Activated T-cell treated with anti-CD3 and anti-CD28 coated beads, Interleukin-2, amount 50 U/mL, for 72 hours (primary cell): ENCODE measurements at places on chromosomes 4 and X.
A peak's percentile ranks its signal among the peaks of the same experiment; 100 is the strongest.

- H3K4me3 ChIP-seq: peak within 1 kb of the TSS; percentile 84
- peak; percentile 29 for DNase-seq
- peaks cover 23% of the 10 kb centered on the region for H3K4me1 ChIP-seq
- H3K27ac ChIP-seq: no peak within 1 kb of the TSS
- H3K36me3 ChIP-seq: peaks cover 2% of the 10 kb centered on the region
Measured at GRCh38 chr4:152935631-152936445, at the start of gene FHDC1. TSS of gene FHDC1 (plus strand) at chr4:152936323. CDS start at chr4:152943058, 6,735 bp downstream.

DNA sequence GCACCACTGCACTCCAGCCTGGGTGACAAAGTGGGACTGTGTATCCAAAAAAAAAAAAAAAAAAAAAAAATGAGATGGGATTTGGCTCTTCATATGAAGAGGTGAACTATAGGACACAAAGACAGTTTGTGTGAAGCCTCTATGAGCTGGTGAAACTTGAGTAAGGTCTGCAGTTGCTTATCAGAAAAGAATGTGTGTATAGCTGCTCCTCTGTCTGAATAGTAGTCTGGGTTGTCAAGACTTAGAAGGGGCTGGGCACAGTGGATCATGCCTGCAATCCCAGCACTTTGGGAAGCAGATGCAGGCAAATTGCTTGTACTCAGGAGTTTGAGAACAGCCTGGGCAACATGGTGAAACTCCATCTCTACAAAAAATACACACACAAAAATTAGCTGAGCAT is 82.8 kb downstream of the ARSF start:
- no peak overlapping the region for H3K27ac ChIP-seq
- no peak for DNase-seq
- no peaks in the 10 kb centered on the region for H3K27me3 ChIP-seq
- no peaks in the 10 kb centered on the region for H3K4me1 ChIP-seq
- H3K4me3 ChIP-seq: no peak overlapping the region
- no peaks in the 10 kb centered on the region for H3K36me3 ChIP-seq

DNA sequence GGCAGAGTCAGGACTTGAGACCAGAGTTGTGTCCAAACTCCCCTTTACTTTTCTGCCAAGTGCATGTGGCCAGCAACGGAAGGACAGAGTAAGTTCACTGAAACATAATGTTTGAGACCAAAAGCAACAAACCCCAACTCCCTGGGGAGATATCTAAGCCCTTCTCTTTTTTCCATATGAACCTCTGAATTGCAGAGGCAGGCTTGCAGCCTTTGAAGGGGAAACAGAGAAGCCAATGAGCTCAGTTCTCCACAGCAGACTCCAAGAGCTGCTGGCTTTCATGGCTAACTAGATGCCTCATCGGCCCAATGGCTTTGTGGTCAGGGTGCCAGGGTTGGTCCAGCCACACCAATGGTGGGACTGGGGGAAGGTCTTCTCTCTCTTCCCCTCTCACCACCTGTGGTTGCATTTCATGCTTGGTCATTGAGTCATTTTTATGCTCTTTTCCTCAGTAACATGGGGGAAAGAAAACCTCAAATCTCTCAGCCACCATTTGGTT is 34.0 kb downstream of the STARD8 start:
- peaks cover 20% of the 10 kb centered on the region for H3K4me1 ChIP-seq
- no peak overlapping the region for H3K27ac ChIP-seq
- peak; percentile 16 for DNase-seq
- no peaks in the 10 kb centered on the region for H3K36me3 ChIP-seq
- H3K27me3 ChIP-seq: peaks cover 29% of the 10 kb centered on the region

- H3K27me3 ChIP-seq: no peaks in the 10 kb centered on the region
- no peak for DNase-seq
- no peak overlapping the region for H3K27ac ChIP-seq
- H3K36me3 ChIP-seq: no peaks in the 10 kb centered on the region
Measured at GRCh38 chr4:41454423-41454822, 83.5 kb upstream of the LIMCH1 start.

GRCh38 chr4:650461-650860 is 23.6 kb downstream of the ATP5ME start:
- no peaks in the 10 kb centered on the region for H3K36me3 ChIP-seq
- no peaks in the 10 kb centered on the region for H3K27me3 ChIP-seq
- no peak overlapping the region for H3K27ac ChIP-seq
- no peak for DNase-seq
- H3K4me3 ChIP-seq: no peak overlapping the region

- H3K4me3 ChIP-seq: no peak overlapping the region
- no peak overlapping the region for H3K27ac ChIP-seq
- no peaks in the 10 kb centered on the region for H3K4me1 ChIP-seq
- no peak for DNase-seq
- H3K27me3 ChIP-seq: peaks cover 10% of the 10 kb centered on the region
Measured at GRCh38 chr4:101977076-101977475, 186.5 kb downstream of the BANK1 start.

- H3K27ac ChIP-seq: no peak overlapping the region
- no peak for DNase-seq
- H3K4me1 ChIP-seq: no peaks in the 10 kb centered on the region
- H3K36me3 ChIP-seq: no peaks in the 10 kb centered on the region
- H3K4me3 ChIP-seq: no peak overlapping the region
Measured at GRCh38 chr4:101870874-101871273, 80.3 kb downstream of the BANK1 start.

DNA sequence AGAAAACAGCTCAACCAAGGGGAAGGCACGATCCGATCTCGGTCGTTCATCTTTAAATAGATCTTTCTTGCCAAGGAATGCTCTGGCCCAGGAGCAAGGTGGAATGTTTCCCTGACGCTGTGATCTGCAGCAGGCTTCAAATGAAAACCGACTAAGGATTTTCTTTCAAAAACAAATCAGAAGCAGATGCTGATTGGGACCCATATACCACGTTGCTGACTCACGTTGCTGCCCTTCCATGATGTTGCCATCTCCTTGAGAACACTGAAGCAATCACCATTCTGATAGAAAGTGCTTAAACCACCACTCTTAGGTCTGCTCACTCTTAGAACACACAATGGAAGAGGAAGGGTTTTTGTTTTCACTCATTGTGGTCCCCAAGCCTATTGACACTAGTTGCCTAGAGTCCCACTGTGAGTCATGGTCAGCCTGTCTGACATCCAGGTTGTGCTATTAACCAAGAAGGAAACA is 26.1 kb downstream of the LAMTOR3 start:
- peak overlapping the region; percentile 40 for H3K27ac ChIP-seq
- H3K36me3 ChIP-seq: peaks cover 34% of the 10 kb centered on the region
- peak; percentile 59 for DNase-seq

- H3K4me1 ChIP-seq: no peaks in the 10 kb centered on the region
- H3K27ac ChIP-seq: no peak overlapping the region
- no peaks in the 10 kb centered on the region for H3K36me3 ChIP-seq
- no peak overlapping the region for H3K4me3 ChIP-seq
- DNase-seq: no peak
Measured at GRCh38 chr4:91064157-91064853, 937.1 kb downstream of the CCSER1 start.

DNA sequence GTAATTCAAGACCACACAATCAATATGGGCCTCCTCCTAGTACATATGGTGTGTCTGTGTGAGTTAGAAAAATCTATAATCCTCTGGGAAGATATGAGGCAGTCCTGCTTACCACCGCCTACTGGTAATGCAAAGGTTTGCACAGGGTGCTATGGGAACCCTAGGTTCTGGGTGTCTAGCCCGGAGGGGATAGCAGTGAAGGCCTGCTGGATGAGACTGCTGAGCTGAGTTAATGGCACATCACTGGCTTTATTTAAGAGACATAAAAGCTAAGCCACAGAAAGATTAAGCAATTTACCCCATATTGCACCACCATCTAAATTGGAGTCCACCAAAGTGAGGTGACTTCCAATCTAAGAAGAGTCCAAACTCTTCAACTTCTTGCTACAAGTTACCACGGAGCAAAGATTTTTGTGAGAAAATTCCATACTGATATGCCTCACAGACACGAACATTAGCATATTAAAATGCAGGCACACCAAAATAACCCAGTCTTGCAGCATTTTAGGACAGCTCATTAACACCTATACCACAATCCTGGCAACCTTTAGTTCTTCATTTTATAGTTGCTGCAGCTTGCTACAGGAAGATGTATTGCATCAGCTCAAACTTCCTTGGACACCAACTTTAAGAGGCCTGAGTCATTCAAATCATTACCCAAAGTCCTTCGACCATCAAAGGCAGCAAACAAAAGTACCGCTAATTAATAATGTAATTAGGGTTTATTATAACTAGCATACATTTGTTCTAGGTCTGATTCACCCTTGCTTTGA is 13.7 kb downstream of the DGKK start:
- no peaks in the 10 kb centered on the region for H3K36me3 ChIP-seq
- H3K27me3 ChIP-seq: peaks cover 56% of the 10 kb centered on the region
- no peak overlapping the region for H3K4me3 ChIP-seq
- H3K4me1 ChIP-seq: no peaks in the 10 kb centered on the region

- no peaks in the 10 kb centered on the region for H3K36me3 ChIP-seq
- peaks cover 8% of the 10 kb centered on the region for H3K27me3 ChIP-seq
- H3K27ac ChIP-seq: no peak overlapping the region
- no peak overlapping the region for H3K4me3 ChIP-seq
- DNase-seq: no peak
- H3K4me1 ChIP-seq: no peaks in the 10 kb centered on the region
Measured at GRCh38 chr4:114435116-114435515, 163.5 kb upstream of the UGT8 start.

- H3K27me3 ChIP-seq: peaks cover 11% of the 10 kb centered on the region
- no peak overlapping the region for H3K4me3 ChIP-seq
Measured at GRCh38 chr4:1471443-1472147, 65.4 kb upstream of the NKX1-1 start.

DNA sequence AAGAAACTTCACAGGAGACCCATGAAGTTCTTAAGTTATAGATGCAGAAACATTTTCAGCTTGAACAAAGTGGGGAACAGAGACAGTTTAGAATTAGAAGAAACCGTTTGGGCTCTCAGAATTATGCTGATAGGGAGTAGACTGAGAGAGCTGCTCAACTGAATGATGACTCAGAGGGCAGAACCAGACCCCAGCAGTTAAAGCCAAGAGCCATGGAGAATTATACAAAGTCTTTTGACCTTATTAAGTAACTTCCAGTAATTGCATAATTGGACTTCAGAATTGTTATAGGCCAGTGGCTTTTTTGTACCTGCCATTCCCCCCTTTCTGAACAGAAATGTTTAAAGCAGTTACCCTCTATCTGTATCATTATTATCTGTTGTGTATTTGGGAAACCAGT is 642.1 kb downstream of the CCSER1 start:
- H3K4me3 ChIP-seq: no peak overlapping the region
- no peaks in the 10 kb centered on the region for H3K4me1 ChIP-seq
- H3K27me3 ChIP-seq: no peaks in the 10 kb centered on the region
- H3K27ac ChIP-seq: no peak overlapping the region
- H3K36me3 ChIP-seq: no peaks in the 10 kb centered on the region

GRCh38 chr4:95050980-95051701 is 293.4 kb downstream of the BMPR1B start:
- no peak overlapping the region for H3K27ac ChIP-seq
- no peaks in the 10 kb centered on the region for H3K36me3 ChIP-seq
- H3K4me1 ChIP-seq: no peaks in the 10 kb centered on the region
- DNase-seq: no peak
- H3K4me3 ChIP-seq: no peak overlapping the region

- peaks cover 6% of the 10 kb centered on the region for H3K36me3 ChIP-seq
- H3K4me3 ChIP-seq: no peak overlapping the region
- no peak for DNase-seq
- H3K27me3 ChIP-seq: no peaks in the 10 kb centered on the region
Measured at GRCh38 chr4:37651781-37652377, 34.3 kb downstream of the RELL1 start.

DNA sequence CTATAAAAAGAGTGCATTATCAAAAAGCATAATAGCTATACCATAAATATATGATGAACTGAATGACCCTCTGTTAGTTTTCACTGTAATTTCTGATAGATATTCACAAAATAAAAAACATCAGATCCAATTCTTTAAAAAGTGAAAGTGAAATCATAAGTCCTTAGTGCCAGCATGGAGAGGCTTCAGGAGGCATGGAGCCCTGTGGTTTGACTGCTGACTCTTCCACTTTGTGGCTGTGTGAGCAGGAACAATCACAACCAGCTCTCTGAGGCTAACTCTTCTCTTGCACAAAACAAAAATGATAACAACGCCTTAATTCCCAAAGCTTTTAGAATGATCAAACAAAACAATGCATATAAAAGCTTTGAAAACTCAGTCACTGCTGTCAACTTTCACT is 1143.9 kb downstream of the PDHA2 start:
- no peak overlapping the region for H3K4me3 ChIP-seq
- H3K4me1 ChIP-seq: no peaks in the 10 kb centered on the region
- no peaks in the 10 kb centered on the region for H3K36me3 ChIP-seq
- H3K27me3 ChIP-seq: no peaks in the 10 kb centered on the region
- H3K27ac ChIP-seq: no peak overlapping the region

GRCh38 chrX:15298780-15299179 is 16.7 kb downstream of the ASB11 start:
- H3K4me1 ChIP-seq: peaks cover 7% of the 10 kb centered on the region
- H3K27ac ChIP-seq: no peak overlapping the region
- no peaks in the 10 kb centered on the region for H3K36me3 ChIP-seq
- no peak for DNase-seq
- H3K27me3 ChIP-seq: peaks cover 33% of the 10 kb centered on the region

DNA sequence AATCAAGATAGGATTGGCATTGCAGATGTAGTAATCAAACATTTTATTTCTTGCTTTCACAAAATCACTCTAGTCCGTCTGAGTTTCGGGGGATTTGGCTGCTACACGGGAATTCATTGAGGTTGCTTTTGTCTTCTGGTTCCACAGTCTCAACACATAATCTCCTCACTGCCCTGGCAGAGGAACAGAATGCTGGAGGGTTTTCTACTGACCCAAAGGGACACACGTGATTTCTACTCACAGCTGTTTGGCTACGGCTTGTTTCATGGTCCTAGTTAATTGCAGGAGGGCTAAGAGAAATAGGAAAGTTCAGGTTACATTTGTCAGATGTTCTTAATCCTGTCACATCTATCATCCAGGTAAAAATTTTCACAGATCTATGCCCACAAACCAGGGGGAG is 1811.6 kb downstream of the ARAP2 start:
- H3K27me3 ChIP-seq: no peaks in the 10 kb centered on the region
- H3K27ac ChIP-seq: no peak overlapping the region
- no peaks in the 10 kb centered on the region for H3K36me3 ChIP-seq
- no peak overlapping the region for H3K4me3 ChIP-seq
- H3K4me1 ChIP-seq: no peaks in the 10 kb centered on the region
- DNase-seq: no peak

DNA sequence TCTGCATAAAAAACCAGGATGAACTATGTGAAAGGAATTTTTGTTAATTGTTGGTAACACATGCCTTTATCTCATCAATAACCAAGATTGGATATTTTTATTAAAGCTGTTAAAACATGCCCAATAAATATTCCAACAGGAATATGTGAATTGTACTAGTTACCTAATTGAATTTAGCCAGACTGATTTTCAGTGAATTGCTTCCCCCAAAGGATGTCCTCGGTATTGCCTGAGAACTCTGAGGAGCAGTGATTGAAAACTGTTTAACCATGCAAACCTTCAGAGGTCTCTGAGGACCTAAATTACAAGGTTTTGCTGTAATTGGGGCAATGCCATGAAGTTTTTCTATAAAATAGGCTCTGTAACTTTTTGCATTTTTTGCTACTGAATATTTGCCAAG is 66.6 kb downstream of the BLTP1 start:
- peaks cover 6% of the 10 kb centered on the region for H3K36me3 ChIP-seq
- H3K4me1 ChIP-seq: peaks cover 6% of the 10 kb centered on the region

- DNase-seq: no peak
- no peaks in the 10 kb centered on the region for H3K4me1 ChIP-seq
- H3K4me3 ChIP-seq: no peak overlapping the region
- H3K27ac ChIP-seq: no peak overlapping the region
Measured at GRCh38 chr4:31005037-31005436, 284.9 kb downstream of the PCDH7 start.

GRCh38 chr4:163332526-163333406 is at the start of gene NPY1R:
TSS of gene NPY1R (minus strand) at chr4:163332596. CDS start at chr4:163326554, 6,042 bp downstream.
- peak within 1 kb of the TSS; percentile 79 for H3K4me3 ChIP-seq
- H3K27me3 ChIP-seq: peaks cover 54% of the 10 kb centered on the region
- H3K36me3 ChIP-seq: no peaks in the 10 kb centered on the region
- H3K4me1 ChIP-seq: peaks cover 14% of the 10 kb centered on the region
- DNase-seq: peak; percentile 50
